ENCODE measurements at places on chromosomes 12 and 14.

GRCh38 chr14:104371031-104371430 lies 208.5 kb upstream of the C14orf180 start:
- no peak for DNase-seq

- peak; percentile 58 for DNase-seq
Measured at GRCh38 chr12:42213023-42213422, 25.0 kb downstream of the YAF2 start.

DNA sequence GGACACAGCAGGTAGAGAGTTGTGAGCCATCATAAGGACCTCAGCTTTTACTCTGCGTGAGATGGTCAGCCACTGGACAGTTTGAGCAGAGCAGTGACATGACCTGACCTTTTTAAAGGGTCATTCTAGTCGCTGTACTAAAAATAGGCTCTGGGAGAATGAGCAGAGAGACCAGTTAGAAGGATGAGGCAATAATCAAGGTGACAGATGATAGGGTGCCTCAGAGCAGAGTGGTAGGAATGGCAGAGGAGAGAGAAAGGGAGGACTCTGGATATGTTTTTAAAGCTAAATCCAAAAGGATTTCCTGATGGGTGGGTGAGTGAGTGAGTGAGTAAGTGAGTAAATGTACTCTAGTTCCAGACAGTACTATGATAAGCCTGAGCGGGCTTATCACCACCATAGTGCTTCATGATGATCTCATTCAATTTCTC lies 83.6 kb upstream of the ARHGAP5 start:
- DNase-seq = peak; percentile 44

- no peak for DNase-seq
Measured at GRCh38 chr14:54420478-54421142, 20.6 kb downstream of the CNIH1 start.

- DNase-seq = no peak
Measured at GRCh38 chr12:120183211-120183631, 11.3 kb downstream of the GCN1 start.

- DNase-seq = peak; percentile 75
Measured at GRCh38 chr12:65602610-65603295, 221.5 kb upstream of the HMGA2 start.

- DNase-seq = no peak
Measured at GRCh38 chr14:57487771-57488170, 5.9 kb downstream of the CCDC198 start.

DNA sequence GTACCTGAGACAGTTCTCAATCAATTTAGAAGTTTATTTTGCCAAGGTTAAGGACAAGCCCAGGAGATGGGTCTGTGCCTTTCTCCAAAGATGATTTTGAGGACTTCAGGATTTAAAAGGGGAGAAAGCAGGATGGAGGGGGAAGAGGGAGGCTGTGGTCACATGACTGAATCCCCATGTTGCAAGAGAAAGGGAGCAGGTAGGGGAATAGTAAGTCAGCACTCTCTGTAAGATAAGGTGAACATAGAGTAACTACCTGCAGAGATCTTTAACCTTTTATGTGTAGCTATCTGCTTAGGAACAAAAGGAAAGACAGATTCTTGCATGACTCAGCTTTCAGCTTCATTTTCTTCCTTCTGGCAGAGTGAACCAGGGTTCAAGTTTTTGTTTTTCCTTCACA lies 25.9 kb downstream of the DGLUCY start:
- DNase-seq = no peak

DNA sequence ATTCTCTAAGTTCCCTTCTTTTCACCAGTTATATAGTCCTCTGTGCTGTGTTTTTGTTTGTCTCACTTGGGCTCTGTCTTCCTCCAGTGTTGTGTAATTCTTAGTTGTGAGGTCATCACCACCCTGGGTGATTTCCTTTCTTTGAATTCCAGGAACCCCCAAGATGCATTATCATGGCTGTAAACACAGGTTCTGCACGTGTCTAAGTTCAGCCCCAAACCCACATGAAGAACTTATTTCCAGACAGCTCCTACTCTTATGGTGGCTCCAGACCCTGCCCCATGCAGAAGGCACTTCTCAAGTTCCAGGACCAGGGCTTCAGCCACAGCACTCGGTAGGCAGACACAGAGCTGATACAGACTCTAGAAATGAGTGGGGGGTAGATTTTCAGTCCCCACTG lies 560.5 kb downstream of the BCL11B start:
- DNase-seq = no peak

DNA sequence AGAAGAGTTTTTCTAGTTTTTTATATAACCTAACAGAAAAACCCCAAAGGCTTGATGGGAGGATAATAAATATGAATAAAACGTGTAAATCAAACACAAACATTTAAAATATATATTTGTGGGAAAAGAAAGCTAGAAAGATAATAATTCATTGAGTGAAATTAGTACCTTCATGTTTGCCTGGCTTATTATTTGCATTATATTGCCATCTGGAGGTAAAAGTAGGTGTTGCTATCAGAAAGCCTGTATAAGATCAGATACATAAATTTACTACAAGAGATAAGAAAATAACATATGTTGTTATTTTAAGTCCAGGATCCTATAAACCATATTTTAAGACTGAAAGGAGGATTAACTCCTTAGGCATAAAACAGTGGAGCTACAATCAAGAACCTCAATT lies 77.7 kb downstream of the NTS start:
- DNase-seq = no peak

DNA sequence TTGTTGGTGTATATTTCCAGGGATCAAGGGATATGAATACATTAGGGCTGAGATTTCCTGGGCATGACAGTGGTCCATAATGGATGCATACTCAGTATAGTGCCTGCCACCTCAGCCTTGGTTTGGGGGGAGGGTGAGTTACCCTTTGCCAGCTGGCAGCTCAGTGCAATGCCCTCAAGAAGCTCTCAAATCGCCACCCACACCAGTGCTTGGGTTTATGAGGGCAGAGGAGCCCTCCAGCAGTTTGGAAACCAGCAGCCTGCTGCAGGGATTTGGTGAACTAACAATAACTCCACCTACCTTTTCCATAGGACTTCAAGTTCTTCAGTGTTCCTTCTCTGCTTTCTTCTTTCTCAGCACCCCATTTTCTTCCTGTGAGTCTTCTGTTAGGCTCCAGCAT lies 218.9 kb downstream of the LRFN5 start:
- no peak for DNase-seq

DNA sequence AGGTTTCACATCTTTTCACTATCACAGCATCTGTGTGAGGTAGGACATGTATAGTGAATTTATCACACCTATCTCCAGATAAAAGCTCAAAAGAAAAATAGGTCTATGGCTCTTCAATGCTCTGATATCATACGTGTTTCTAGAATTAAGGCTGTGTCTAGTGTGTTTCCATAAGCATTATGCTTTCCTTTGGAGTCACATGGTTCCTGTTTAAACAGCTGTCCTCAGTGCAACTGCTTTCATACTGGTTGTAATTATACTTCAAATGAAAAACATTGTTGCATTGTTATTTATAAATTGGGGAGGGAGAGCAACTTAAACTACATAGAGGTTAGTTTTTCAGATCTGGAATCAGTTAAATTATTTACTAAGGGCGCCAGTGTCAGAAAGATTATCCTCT lies 151.6 kb downstream of the SYT1 start:
- no peak for DNase-seq

DNA sequence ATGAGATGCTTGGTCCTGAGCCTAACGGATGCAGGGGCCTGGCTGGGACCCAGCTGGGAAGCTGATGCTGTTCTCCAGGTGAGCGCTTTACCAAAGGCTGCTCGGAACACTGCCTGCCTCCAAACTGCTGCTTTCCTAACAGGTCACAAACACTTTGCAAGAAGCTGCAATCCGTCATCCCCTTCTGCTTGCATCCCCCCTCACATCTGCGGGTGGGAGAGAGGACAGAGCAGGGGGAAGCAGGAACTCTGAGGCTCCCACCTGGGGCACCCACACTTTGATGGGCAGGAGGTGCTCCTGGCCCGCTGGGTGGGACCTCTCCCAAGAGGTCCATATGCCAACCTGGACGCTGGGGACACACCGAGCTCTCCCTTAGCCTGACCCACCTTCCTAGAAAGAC lies 24.9 kb upstream of the PPP2R5C start:
- DNase-seq = no peak

DNA sequence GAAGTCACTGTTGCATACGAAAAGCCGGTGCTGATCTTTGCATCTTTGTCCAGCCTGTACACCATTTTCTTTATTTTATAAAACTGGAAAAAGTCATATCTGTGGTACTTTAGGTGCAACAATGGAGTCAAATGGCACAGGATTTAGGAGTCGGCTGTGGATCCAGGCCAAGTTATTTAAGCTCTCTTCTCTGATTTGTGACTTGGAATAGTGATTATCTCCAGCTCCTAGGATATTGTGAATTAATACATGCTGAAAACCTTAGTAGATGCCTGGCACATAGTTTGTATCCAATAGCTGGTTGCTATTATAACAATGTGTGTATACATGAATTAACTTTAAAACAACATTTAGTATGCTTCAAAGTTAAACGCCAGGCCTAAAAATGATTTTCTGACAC lies 6.2 kb upstream of the CCER1 start:
- no peak for DNase-seq

DNA sequence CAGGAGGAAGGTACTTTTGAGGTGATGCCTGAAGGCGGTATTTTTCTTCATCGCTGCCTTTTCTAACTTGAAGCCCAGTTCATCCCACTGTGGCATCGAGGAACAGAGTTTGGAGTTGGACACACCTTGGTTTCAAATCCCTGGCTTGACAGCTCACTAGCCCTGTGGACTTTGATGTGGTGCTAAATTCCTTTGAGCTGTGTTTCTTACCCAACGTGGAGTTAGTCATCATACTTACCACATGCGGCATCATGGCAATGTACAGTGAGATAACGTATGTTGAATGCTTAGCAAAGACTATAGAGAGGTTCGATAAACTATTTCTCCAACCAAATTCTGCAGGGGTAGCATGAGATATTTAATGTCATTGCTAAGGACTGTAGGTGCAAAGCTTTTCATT lies 3.4 kb downstream of the PLEKHG3 start:
- DNase-seq = peak; percentile 88

- no peak for DNase-seq
Measured at GRCh38 chr12:121529184-121529583, 51.6 kb downstream of the KDM2B start.

DNA sequence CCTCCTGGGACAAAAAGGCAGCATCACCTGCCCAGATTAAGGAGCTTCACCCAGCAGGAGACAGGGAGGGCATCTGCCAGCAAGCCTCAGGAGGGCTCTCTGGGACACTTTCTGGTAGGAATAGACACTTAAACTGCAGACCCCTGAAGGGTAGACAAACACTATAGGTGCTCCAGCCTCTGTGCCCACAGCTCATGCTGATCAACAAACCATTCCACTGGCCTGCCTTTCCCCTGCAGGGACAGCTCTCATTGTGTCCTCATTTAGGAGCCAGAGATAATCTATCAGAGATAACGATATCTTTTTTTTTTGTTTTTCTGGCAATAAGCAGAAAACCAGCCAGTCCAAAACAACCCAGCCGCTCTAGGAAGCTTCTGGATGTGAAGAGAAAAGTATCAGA lies 251.8 kb upstream of the CCDC196 start:
- DNase-seq = no peak

GRCh38 chr14:99289394-99290189 lies 17.6 kb upstream of the BCL11B start:
- no peak for DNase-seq

GRCh38 chr12:98465505-98465904 lies 49.9 kb upstream of the TMPO start:
- DNase-seq = no peak

GRCh38 chr14:61730756-61731373 lies 31.4 kb upstream of the SNAPC1 start:
- DNase-seq = no peak

GRCh38 chr14:100104523-100105300 lies 39.5 kb downstream of the EVL start:
- DNase-seq = no peak

DNA sequence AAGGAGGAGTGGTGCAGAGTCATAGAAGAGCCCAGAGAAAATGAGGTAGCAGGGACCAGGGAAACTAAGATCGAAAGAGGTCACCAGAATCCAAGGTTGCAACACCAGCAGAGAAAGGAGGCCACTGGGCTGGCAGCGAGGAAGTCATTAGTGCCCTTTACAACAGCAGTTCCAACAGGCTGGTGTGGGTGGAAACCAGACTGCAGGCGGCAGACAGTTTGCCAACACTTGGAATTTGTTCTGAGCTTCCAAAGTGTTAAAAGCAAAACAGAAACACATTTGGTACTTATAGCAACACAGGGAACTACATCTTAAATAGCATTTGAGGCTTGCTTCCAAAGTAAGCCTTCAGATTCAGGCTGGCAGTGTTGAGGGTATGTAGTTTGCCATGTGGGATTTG lies 95.2 kb upstream of the PWP1 start:
- DNase-seq = no peak

- no peak for DNase-seq
Measured at GRCh38 chr12:126512916-126513913, 1448.0 kb downstream of the AACS start.

DNA sequence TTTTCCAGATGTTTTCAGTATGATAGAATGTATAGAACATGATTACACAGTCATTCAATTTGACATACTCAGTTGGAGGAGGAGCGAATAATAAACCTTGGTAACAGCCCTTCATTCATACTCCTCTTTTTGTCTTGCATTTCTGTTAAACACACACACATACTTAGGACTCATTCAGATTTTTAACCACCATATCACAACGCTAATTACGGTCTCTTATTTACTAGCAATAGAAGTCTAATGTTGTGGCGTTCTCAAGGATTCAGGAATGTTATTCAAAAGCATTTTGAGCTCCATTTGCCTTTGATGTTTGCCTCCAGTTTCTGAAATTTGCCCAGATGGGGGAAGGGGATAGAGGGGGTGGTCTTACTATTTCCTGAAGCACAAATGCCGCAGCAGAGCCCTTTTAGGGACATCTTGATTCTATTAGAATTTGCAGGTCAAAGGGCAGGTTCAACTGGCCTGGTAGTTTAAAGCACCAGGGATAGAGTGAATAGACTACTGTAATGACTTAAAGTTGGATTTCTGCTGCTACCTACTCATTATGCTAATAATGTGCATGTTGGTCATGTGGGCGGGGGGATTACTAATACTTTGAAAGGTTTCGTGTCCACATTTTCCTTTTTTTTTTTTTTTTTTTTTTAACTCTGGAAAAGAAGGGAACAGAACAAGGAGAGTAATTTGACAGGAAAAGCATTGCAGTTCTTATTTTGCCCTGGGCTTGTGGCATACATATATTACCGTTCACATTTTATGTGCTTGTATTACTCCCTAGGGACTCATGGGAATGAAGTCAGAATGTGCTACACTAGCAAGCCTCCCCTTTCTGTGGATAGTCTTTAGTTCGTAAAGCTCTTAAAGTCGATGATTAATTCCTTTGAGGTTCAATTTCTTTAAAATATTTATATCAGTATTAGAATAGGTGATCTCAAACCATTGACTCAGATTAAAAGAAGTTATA lies 226.8 kb downstream of the FBXL14 start:
- DNase-seq = no peak

- no peak for DNase-seq
Measured at GRCh38 chr12:18549598-18549997, 188.2 kb downstream of the PLCZ1 start.

GRCh38 chr12:82363990-82364389 lies 5.7 kb downstream of the METTL25 start:
- no peak for DNase-seq

- no peak for DNase-seq
Measured at GRCh38 chr14:91315844-91316267, 71.4 kb upstream of the GPR68 start.

- no peak for DNase-seq
Measured at GRCh38 chr12:125299840-125300239, 234.6 kb downstream of the AACS start.

Data from kidney epithelial cell (primary cell).